ENCODE measurements at places on chromosomes 2 and 18. TPM values are rescaled to one million over a fixed set of nuclear protein-coding genes. Genes with fewer than 3 reads are reported as not detected.

GNAL gene
- 23.8 TPM for total RNA-seq

CMPK2 gene
- total RNA-seq: 0.90 TPM

ATP5MC3 gene
- 334 TPM for total RNA-seq

AMER3 gene
- total RNA-seq: 0.59 TPM

SGPP2 gene
- not detected for total RNA-seq

GRCh38 chr2:190270298-190270697, 49.3 kb downstream of the HIBCH start:
- no peak for DNase-seq

DNA sequence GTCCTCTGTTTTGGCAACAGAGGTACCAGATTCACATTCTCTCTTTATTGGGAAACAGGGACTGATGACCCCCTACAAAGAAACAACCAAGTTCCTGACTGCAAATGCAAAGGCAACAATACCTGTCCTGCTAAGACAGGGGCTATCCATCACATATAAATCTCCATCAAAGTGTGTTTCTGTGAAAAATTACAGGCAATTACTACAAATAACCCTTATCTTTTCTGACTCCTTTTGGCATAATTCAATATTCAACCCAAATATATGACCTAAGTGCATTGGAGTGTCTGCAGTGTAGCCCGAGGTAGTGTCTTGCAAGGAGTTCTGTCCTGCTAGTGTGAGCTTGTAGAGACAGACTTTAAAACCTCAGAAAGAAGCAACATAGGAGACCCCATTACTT, 35.4 kb downstream of the KCNG3 start:
- DNase-seq: no peak

- no peak for DNase-seq
Observed at GRCh38 chr2:10504994-10505820, 57.1 kb upstream of the ODC1 start.

GRCh38 chr18:44803019-44803650, 122.4 kb downstream of the SETBP1 start:
- no peak for DNase-seq
